ENCODE measurements at places on chromosomes 2 and 18. TPM values are rescaled to one million over a fixed set of nuclear protein-coding genes. Genes with fewer than 3 reads are reported as not detected.

GRCh38 chr2:238458651-238459050 lies 31.9 kb downstream of the ASB1 start:
- H3K27ac ChIP-seq = no peak overlapping the region
- H3K36me3 ChIP-seq = no peaks in the 10 kb centered on the region
- H3K4me3 ChIP-seq = no peak overlapping the region
- peaks cover 21% of the 10 kb centered on the region for H3K4me1 ChIP-seq
- DNase-seq = no peak

- no peaks in the 10 kb centered on the region for H3K27me3 ChIP-seq
- H3K36me3 ChIP-seq = no peaks in the 10 kb centered on the region
- DNase-seq = no peak
- H3K4me3 ChIP-seq = no peak overlapping the region
- no peaks in the 10 kb centered on the region for H3K4me1 ChIP-seq
Measured at GRCh38 chr2:167732326-167732725, 515.1 kb downstream of the STK39 start.

EPB41L3 gene
- total RNA-seq = 106 TPM

ATP8B1 gene
- total RNA-seq = 14.9 TPM

TUBA4B gene
- total RNA-seq = not detected

DNA sequence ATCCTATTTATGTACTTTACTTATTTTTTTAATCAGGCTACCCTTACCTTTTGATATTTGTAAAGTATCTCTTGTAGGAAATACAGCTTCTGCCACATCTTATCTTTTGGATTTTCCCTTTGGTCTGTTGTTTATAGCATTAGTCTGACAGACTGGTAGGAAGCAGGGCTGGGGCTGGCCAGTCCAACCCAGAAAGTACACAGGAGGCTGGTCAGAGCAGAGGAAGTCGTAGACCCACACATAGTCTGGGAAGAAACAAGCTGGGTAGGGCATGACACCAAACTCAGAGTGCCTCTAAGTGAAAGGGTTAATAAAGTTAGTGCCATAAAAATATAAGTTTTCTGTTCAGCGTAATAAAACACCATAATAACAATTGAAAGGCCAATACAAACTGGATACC lies 51.7 kb downstream of the BOLA3 start:
- H3K27me3 ChIP-seq = no peaks in the 10 kb centered on the region
- peaks cover 37% of the 10 kb centered on the region for H3K36me3 ChIP-seq
- H3K4me1 ChIP-seq = no peaks in the 10 kb centered on the region
- no peak overlapping the region for H3K4me3 ChIP-seq

GRCh38 chr2:65957886-65958285 lies 477.0 kb upstream of the MEIS1 start:
- DNase-seq = no peak
- no peaks in the 10 kb centered on the region for H3K36me3 ChIP-seq
- no peak overlapping the region for H3K27ac ChIP-seq
- H3K4me1 ChIP-seq = no peaks in the 10 kb centered on the region
- no peaks in the 10 kb centered on the region for H3K27me3 ChIP-seq

TACR1 gene
- 0.99 TPM for total RNA-seq

- H3K4me1 ChIP-seq = no peaks in the 10 kb centered on the region
- no peak overlapping the region for H3K27ac ChIP-seq
- no peak for DNase-seq
- no peak overlapping the region for H3K4me3 ChIP-seq
Measured at GRCh38 chr2:21118302-21118920, 5.4 kb upstream of the TDRD15 start.

DNA sequence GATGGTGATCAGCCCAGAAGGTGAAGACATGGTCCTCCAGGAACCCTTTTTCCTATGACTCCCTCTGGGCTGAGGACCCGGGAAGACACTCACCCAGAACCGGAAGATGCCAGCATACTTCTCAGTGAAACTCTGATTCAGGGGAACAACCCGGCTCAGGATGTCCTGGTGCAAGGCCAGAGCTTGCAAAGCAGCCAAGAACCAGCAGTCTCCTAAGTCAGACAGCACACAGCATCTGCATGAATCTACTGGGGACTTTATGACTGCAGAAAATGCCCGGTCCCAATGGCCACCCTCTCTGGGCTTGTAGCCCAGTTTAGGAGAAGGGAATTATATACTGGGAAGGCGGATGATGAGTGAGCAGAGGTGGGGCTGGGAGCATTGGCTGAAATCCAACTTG lies 15.3 kb downstream of the CAPN14 start:
- H3K4me1 ChIP-seq = peaks cover 24% of the 10 kb centered on the region
- DNase-seq = no peak
- no peak overlapping the region for H3K4me3 ChIP-seq
- no peaks in the 10 kb centered on the region for H3K27me3 ChIP-seq
- H3K36me3 ChIP-seq = no peaks in the 10 kb centered on the region

DNA sequence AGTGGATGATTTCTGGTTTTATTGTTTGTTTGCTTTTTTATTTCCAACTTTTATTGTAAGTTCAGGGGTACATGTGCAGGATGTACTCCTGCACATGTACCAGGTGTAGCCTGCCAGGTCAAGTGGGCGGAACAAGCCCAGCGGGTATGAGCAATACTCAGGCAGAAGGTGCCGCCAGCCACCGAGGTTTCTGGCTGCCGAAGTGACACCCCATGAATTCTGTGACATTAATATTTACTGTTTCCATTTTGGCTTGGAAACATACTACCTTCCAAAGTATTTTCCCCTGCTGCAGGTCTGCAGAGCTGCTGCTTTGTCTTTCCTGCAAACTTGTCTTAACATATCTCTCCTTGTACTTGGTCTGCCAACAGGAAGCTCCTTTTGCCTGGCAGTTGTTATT lies 78.5 kb downstream of the PTPN4 start:
- no peaks in the 10 kb centered on the region for H3K27me3 ChIP-seq
- H3K27ac ChIP-seq = no peak overlapping the region
- no peaks in the 10 kb centered on the region for H3K4me1 ChIP-seq
- no peak for DNase-seq
- no peak overlapping the region for H3K4me3 ChIP-seq

CAPN13 gene
- total RNA-seq = not detected

DNA sequence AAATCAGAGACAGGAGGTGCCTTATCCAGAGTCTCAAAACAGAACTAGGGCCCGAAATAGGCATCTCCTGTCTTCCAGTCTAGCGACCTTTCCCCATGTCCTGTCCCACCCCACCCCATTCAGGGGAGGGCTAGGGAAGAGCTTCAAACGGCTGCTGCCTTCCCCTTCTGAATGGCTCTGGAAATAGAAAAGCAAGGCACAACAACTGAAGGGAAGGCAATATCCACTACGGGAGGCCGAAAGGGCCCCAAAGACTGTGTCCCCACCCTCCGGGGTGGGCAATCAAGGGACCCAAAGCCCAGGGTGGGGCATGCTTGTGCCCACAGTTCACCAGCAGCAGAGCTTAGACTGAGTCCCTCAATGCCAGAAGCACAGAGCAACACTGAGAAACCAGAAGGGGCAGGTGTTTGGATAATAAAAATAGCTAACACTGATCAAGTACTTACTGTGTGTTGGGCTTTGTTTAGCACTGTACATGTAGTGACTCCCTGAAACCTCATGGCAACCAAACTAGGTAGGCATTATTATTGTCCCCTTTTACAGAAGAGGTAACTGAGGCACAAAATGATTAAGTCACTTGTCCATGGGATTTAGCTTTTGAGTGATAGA lies 38.5 kb downstream of the CYRIA start:
- DNase-seq = no peak
- peaks cover 34% of the 10 kb centered on the region for H3K4me1 ChIP-seq
- H3K4me3 ChIP-seq = no peak overlapping the region
- no peaks in the 10 kb centered on the region for H3K27me3 ChIP-seq

CAMKMT gene
- total RNA-seq = 11.6 TPM

GRCh38 chr2:239034561-239035341 lies 186.9 kb downstream of the TWIST2 start:
- DNase-seq = peak; percentile 58
- H3K27me3 ChIP-seq = no peaks in the 10 kb centered on the region
- no peaks in the 10 kb centered on the region for H3K36me3 ChIP-seq
- H3K4me3 ChIP-seq = no peak overlapping the region

Measured in sigmoid colon (tissue), 7 donors.